ENCODE measurements at places on chromosomes 1 and 21. TPM values are rescaled to one million over a fixed set of nuclear protein-coding genes. Genes with fewer than 3 reads are reported as not detected.

Gene XCL1
- total RNA-seq, result not detected

Gene CFHR5
- not detected for total RNA-seq

Gene FCGR3B
- 2.6 TPM for total RNA-seq

Gene TTLL7
- 38.6 TPM for total RNA-seq

Gene FHAD1
- 2.1 TPM for total RNA-seq

Gene CASQ2
- total RNA-seq, result 416 TPM

Gene C1QC
- total RNA-seq, result 30.3 TPM

Gene NLRP3
- 5.2 TPM for total RNA-seq

Gene RAB7B
- 6.3 TPM for total RNA-seq

Gene ANKRD45
- total RNA-seq, result not detected

Gene PLA2G2D
- total RNA-seq, result not detected

Gene RIPK4
- total RNA-seq, result under 0.01 TPM

Gene TMPRSS2
- total RNA-seq, result not detected

Gene ADGRL2
- total RNA-seq, result 93.4 TPM

Gene TMEM269
- 0.52 TPM for total RNA-seq

Gene FCER1G
- total RNA-seq, result 16.2 TPM

Gene LCA5L
- total RNA-seq, result 0.52 TPM

Gene POU3F1
- total RNA-seq, result 0.52 TPM

Gene TEKT2
- total RNA-seq, result 2.1 TPM

Gene ANKRD34A
- total RNA-seq, result under 0.01 TPM

Gene PRRX1
- 127 TPM for total RNA-seq
